NCI-H524 treated with DMSO at 0.1 percent for 48 hours (cell line): ENCODE measurements at places on chromosomes 12 and 14.

DNA sequence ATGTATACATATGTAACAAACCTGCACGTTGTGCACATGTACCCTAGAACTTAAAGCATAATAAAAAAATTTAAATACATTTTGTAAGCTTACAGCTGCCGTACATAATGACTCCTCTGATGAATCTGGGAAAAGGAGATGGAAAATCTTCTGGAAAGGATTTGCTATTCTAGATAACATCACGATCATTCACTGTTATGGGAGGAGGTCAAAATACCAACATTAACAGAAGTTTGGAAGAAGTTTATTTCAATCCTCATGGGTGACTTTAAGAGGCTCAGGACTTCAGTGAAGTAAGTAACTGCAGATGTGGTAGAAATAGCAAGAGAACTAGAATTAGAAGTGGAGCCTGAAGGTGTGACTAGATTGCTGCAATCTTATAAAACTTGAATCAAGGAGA, 172.2 kb downstream of the SLC16A7 start:
- no peak for DNase-seq

- no peak for DNase-seq
Measured at GRCh38 chr12:117300174-117300573, 61.3 kb downstream of the NOS1 start.

DNA sequence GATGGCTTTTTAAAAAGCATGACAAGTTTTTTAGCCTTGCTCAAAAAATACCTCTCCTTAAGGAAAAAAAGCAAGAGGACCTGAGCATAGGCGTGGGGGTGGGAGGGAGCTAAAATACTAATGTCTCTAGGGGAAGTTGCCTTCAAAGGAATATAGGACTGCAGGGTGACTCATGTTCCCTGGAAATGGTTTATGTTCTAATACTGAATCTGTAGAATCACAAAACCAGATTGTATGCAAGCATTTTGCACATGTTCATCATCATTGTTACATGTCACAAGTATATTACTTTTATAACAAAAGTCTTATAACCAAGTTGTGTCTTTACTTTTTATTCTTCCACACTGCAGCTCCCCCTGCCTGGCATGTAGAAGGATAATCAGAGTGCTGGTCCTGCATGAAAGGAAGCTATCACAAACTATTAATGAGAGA, 36.6 kb downstream of the GPR135 start:
- no peak for DNase-seq

DNA sequence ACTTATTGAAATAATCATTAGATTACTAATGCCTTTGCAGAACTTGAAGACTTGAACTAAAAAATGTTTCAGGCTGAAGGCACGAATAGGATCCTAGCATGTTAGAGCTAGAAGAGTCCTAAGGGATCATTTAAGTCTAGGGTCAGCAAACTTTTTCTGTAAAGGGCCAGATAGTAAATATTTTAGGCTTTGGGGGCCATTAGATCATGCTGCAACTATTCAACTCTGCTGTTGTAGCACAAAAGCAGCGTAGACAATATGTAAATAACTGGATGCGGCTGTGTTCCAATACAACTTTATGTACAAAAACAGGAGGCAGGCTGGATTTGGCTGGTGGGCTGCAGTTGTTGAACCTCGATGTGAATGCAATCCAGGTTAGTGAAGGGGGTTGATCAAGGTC, 221.7 kb downstream of the ATP23 start:
- DNase-seq, result no peak

DNA sequence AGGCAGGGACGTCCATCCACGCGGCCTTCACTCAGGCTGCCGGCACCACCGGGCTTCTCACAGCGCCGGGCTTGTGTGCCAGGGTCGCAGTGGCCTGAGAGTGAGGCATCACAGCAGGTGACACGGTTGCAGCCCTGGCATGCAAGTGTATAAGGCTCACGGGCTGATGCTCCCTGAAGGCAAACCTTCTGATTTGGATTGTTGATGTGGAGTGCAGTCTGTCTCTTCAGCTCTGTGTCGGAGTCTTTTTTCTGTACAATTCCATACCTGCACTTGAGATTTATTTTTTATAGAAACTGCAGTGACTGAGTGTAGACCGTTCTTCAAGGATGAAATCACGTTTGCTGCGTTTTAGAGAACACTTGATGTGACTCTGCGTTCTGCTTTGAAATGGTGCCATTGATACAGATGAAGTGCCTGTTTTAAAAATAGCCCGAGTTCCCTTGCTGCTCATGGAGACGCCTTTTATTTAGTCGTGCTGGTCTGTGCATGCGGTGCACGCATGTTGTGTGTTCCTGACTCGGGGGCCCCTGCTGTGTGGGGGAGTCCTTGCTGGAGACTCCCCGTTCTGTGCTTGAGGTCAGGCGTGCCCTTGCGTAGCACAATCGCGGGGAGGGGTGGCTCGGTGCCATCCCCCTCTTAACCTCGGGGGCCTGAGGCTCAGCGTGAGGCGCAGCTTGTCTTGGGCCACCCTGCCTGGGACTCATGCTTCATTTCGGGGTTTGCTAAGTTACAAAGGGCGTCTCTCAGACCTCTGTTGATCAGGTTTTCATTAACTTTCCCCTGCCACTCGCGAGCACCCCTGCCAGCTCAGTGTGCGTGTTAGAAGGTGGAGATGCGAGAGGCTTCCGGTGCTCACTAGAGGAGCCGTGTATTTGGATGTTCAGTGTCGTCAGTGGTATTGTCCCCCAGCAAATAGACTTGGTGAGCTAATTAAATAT, 21.6 kb upstream of the AMN start:
- no peak for DNase-seq

DNA sequence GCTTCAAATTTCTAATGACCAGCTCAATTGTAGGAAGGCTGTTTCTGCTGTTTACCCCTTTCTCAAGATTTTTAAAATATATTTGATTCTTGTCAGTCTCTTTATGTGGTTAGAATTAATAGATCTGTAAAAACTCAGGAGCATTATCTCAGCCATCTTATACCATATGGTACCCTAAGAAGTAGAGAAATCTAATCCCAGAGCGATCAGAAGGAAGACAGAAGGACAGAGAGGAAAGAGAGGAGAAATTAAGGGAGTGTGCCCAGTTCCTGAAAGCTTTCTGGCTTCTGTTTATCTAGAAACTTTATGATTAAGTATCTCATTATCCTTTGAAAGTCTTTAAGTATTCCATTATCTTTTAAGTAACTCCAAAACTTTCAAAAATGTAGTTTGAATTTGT, 152.1 kb upstream of the NAV3 start:
- DNase-seq, result no peak

DNA sequence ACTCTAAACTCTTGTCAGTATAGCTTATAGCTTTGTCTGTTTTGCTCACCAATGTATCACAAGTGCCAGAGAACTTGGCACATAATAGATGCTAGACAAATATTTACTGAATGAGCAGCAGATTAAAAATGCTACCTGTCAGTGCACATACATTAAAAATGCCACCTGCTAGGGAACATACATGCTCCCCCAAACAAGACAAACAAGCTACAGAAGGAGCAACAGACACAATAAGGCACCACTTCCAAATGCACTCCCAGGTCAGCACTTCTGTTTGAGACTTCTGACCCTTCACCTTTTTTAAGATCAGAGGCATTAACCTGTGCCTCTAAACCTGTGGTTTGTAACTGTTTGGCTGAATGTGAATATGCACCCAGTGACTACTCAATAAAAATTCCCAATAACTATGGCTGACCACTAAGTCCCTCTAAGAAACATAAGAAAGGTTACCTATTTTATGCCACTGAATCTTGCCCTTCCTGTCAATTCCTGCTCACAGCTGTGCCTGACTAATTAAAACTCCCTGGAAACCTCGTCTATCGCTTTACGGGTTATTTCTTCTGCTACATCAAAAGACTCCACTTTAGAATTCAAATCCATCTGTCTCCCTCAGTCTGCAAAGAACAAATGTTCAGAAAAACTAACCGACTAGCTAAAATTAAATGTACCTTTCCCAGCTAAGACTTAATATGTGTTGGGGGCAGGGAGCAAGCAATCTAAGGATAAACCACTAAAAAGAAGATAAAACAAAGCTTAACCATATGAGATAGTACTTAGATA, 41.0 kb downstream of the HECTD4 start:
- DNase-seq, result no peak

DNA sequence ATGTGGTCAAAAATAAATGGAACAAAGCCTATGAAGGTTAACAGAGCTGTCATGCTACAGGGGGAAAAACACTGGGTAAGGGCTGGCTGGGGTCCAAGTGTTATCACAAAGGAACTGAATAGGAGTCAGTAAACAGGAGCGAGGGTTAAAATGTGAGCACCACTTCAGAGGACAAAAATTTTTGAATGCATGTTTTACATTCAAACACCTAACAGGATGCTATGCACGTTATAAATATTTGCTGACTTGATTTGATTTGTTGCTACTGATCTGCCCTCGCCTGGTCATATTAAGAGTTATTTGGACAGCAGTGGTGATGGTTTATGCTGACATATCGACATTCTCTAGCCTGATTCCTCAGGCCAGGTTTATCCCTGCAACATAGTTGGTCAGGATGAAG, 7.4 kb upstream of the KTN1 start:
- no peak for DNase-seq

DNA sequence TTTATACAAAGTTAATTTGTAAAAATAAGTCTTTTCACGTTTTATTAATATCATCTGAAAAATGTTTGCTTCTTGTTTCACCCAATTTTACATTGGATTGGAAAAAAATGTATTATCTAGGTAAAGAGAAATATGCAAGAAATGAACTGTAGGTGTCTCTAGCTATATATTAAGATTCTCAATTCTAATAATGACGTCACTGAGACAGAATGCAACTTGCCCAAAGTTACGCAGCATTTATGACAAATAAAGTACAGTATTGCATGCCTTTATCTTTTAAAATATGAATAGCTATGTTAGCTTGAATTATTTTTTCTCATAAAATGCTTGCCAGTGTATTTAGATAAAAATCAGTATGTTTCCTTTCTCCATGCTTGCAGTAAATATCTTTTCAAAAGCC, 728.8 kb downstream of the RERGL start:
- no peak for DNase-seq

DNA sequence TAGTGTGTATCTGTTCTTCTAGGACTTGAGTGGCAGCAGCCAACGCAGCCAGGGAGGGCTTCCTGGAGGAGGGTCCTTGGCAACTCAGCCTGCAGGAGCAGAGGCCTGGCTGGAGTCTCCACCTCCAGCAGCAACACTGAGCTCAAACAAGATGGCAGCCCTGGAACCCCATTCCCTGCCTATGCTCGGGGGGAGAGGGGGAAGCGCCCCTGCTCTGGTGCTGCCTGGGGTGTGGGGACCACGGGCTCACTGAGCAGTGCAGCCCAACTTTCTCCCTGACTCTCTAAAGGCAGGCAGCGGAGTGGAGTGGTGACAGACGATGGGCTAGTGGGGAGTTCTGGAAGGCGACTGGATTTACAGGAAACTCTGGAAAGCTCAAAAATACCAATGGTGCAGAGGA, 160.7 kb downstream of the CALM1 start:
- DNase-seq, result no peak

- DNase-seq, result no peak
Measured at GRCh38 chr14:31428011-31428410, 7.7 kb upstream of the HEATR5A start.

GRCh38 chr14:100440207-100440631, 117.1 kb downstream of the SLC25A47 start:
- peak; percentile 52 for DNase-seq
